ENCODE measurements at places on chromosomes 16 and 17. TPM values are rescaled to one million over a fixed set of nuclear protein-coding genes. Genes with fewer than 3 reads are reported as not detected.

The NHERF1 gene
- total RNA-seq = 56.6 TPM

The TBC1D3E gene
- total RNA-seq = not detected

The FAM83G gene
- 11.4 TPM for total RNA-seq

The ACLY gene
- total RNA-seq = 59.0 TPM

The COX6A2 gene
- not detected for total RNA-seq

The ABCC6 gene
- total RNA-seq = 45.1 TPM

The PFAS gene
- 33.0 TPM for total RNA-seq

The CHST4 gene
- 21.8 TPM for total RNA-seq

The LRRC37B gene
- 23.4 TPM for total RNA-seq

The KRT40 gene
- 1.6 TPM for total RNA-seq

The IRF8 gene
- total RNA-seq = 6.2 TPM

- no peaks in the 10 kb centered on the region for H3K36me3 ChIP-seq
- H3K27ac ChIP-seq = no peak overlapping the region
- H3K27me3 ChIP-seq = no peaks in the 10 kb centered on the region
- DNase-seq = no peak
These were observed 142.9 kb upstream of the NUDT7 start for GRCh38 chr16:77579351-77579891.

DNA sequence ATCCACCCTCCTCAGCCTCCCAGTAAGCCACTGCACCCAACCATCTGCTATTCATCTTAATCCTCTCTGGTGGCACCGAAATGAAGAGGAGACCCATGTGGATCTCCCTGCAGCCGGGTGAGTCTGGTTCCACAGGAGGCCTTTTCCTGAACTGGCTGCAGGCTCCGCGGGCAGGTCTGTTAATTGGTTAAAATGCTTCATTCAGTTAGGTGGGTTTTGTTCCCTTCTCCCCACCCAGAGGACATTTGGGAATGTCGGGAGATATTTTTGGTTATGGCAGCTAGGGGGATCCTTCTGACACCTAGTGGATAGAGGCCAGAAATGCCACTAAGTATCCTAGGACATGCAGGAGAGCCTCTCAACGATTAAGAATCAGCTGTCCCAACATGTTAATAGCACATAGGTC is 16.7 kb downstream of the C16orf54 start:
- H3K4me3 ChIP-seq = no peak overlapping the region
- no peak overlapping the region for H3K27ac ChIP-seq
- H3K4me1 ChIP-seq = peaks cover 31% of the 10 kb centered on the region
- no peaks in the 10 kb centered on the region for H3K27me3 ChIP-seq
- DNase-seq = no peak
- no peaks in the 10 kb centered on the region for H3K36me3 ChIP-seq

DNA sequence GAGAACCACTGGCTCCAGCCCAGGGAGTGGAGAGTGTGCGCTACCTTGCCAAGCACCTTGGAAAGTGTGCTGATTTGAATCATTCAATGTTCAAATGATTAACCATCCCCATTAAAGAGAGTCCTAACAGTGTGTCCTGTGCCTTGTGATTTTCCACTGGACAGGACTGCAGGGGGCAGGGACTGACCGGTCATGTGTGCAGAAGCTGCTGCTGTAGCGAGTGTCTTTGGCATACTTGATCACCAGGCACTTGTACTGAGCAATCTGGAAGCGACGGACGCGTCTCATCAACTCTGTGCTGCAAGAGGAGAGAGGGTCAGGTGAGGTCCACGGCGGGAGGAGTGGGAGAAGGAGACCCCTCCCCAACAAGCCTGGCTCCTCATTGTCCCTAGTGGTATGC is 2.0 kb downstream of the TK1 start:
- no peak overlapping the region for H3K4me3 ChIP-seq
- DNase-seq = peak; percentile 57
- peaks cover 77% of the 10 kb centered on the region for H3K4me1 ChIP-seq
- no peaks in the 10 kb centered on the region for H3K36me3 ChIP-seq
- no peaks in the 10 kb centered on the region for H3K27me3 ChIP-seq
- H3K27ac ChIP-seq = peak overlapping the region; percentile 89

GRCh38 chr16:17632667-17633066 is 161.9 kb upstream of the XYLT1 start:
- no peak overlapping the region for H3K27ac ChIP-seq
- H3K4me3 ChIP-seq = no peak overlapping the region
- no peaks in the 10 kb centered on the region for H3K27me3 ChIP-seq
- H3K36me3 ChIP-seq = no peaks in the 10 kb centered on the region
- no peak for DNase-seq

DNA sequence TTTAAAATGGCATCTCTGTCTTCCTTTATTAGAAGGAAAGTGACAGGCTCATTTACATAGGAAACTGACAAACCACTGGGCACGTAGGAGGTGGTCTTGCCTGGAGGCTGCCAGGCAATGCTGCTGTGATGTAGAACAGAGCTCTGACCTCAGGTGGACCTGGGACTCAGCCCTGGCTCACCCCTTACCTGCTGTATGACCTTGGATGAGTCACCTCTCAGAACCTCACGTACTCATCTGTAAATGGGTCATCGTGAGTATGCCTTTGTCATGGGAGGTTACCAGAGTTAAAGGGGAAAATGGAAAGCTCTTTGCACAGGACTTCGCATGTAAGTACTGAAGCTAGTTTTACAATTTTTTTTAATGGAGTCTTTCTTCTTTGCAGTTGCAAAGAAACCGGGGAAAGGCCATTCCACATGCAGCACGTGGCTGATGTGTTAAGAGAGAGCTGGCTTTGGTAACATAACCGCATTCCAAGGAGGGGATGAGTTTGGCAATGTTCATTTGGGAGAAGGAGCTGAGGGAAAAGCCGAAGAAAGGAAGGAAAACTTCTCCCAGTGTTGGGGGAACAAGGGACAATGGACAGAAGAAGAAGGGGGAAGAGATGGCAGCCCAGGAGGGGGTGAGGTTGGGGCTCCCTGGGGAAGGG is 37.4 kb upstream of the LONP2 start:
- H3K27ac ChIP-seq = no peak overlapping the region
- H3K27me3 ChIP-seq = no peaks in the 10 kb centered on the region
- no peaks in the 10 kb centered on the region for H3K36me3 ChIP-seq
- H3K4me3 ChIP-seq = no peak overlapping the region
- H3K4me1 ChIP-seq = peaks cover 34% of the 10 kb centered on the region

- no peaks in the 10 kb centered on the region for H3K27me3 ChIP-seq
- no peaks in the 10 kb centered on the region for H3K36me3 ChIP-seq
- no peak overlapping the region for H3K4me3 ChIP-seq
- DNase-seq = no peak
- no peaks in the 10 kb centered on the region for H3K4me1 ChIP-seq
These were observed 61.1 kb upstream of the CPHXL start for GRCh38 chr16:75787440-75787839.

- no peak overlapping the region for H3K4me3 ChIP-seq
- H3K4me1 ChIP-seq = peaks cover 7% of the 10 kb centered on the region
- no peaks in the 10 kb centered on the region for H3K36me3 ChIP-seq
- no peak overlapping the region for H3K27ac ChIP-seq
These were observed 10.6 kb upstream of the RHBDF2 start for GRCh38 chr17:76511668-76512365.

DNA sequence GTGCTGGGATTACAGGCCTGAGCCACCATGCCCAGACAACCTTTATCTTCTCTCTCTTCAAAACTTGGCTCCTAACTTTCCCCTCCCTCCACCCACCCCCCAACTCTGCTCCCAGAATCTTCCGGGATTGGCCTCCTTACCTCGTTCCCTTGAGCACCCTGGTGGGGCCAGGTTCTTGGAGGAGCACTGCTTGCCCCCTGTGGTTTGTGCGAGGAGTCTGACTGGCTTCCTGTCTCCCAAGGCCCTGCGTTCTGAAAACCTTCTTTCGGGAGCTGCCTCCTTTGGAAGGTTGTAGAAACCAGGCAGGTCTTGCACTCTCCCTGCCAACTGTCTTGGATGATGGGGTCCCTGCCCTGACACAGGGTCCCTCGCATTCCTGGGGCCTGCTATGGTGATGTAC is 19.8 kb downstream of the PLXDC1 start:
- no peaks in the 10 kb centered on the region for H3K27me3 ChIP-seq
- H3K4me3 ChIP-seq = no peak overlapping the region
- no peaks in the 10 kb centered on the region for H3K36me3 ChIP-seq
- no peak overlapping the region for H3K27ac ChIP-seq
- DNase-seq = no peak
- no peaks in the 10 kb centered on the region for H3K4me1 ChIP-seq

- H3K36me3 ChIP-seq = no peaks in the 10 kb centered on the region
- H3K4me1 ChIP-seq = peaks cover 73% of the 10 kb centered on the region
- no peaks in the 10 kb centered on the region for H3K27me3 ChIP-seq
These were observed 23.3 kb downstream of the CEP295NL start for GRCh38 chr17:78879635-78880186.

DNA sequence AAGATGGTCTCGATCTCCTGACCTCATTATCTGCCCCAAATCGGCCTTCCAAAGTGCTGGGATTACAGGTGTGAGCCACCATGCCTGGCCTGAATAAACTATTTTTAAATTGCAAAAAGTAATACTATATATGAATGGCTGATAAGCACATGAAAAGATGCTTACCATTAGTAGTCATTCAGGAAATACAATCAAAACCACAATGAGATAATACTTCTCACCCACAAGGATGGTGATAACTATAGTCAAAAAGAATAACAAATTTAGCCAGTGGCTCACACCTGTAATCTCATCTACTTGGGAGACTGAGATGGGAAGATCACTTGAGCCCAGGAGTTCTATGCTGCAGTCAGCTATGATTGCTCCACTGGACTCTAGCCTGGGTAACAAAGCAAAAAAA is 2.4 kb upstream of the TACO1 start:
- H3K27me3 ChIP-seq = no peaks in the 10 kb centered on the region
- no peak overlapping the region for H3K27ac ChIP-seq
- H3K4me1 ChIP-seq = peaks cover 19% of the 10 kb centered on the region
- no peak for DNase-seq
- no peak overlapping the region for H3K4me3 ChIP-seq
- no peaks in the 10 kb centered on the region for H3K36me3 ChIP-seq

DNA sequence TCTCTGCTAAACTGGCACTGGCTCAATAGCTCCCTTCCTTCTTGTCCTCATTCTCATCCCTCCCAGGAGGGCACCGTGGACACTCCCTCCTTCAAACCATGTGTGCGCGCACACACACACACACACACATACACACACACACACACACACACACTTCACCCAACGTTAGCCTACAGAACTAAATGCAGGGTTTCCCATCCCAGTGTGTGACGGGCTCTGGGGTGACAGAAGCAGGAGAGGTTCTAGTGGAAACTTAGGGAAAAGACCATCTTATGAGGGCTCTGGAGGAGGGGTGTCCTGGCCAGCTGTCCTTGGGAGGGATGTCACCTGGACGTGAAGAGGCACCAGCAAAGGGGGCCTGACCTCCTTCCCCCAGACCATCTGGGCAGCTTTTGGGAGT is 19.7 kb downstream of the OSBPL7 start:
- no peaks in the 10 kb centered on the region for H3K36me3 ChIP-seq
- no peaks in the 10 kb centered on the region for H3K4me1 ChIP-seq
- no peak for DNase-seq
- H3K4me3 ChIP-seq = no peak overlapping the region

GRCh38 chr17:6940186-6940649 is 55.6 kb upstream of the ALOX12 start:
- no peaks in the 10 kb centered on the region for H3K27me3 ChIP-seq
- DNase-seq = no peak
- H3K4me3 ChIP-seq = no peak overlapping the region
- peaks cover 4% of the 10 kb centered on the region for H3K4me1 ChIP-seq

DNA sequence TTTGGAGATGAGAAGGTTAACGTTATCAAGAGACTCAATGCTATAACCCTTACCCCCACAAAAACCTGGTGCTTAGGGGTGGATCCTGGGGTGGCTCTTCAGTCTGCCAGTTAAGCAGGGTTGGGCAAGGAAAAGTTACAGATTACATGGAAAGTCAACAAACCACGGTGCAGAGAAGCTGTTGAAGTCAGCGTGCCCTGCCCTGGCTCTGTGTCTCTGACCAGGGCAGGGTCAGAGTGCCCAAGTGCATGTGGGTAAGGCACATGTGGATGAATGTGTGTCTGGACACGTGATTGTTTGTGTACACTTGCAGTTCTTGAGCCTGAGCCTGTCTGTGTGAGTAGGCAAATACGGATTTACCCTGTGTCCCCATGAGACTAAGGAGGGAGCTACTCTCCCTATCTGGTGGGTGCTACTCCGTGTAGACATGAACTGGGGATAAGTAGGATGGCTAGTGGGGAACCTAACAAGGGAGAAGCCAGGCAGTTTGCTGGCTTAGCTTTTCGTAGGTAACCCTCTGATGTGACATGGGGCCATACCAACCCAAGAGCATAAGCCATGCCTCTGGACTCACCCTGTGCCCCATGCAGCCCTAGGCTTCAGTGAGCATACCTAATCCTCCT is 5.5 kb downstream of the IGFBP4 start:
- H3K27ac ChIP-seq = peak overlapping the region; percentile 49
- DNase-seq = peak; percentile 75
- no peaks in the 10 kb centered on the region for H3K36me3 ChIP-seq
- H3K27me3 ChIP-seq = no peaks in the 10 kb centered on the region
- peaks cover 45% of the 10 kb centered on the region for H3K4me1 ChIP-seq

GRCh38 chr17:30345527-30346075 is 11.7 kb upstream of the TMIGD1 start:
- peak overlapping the region; percentile 76 for H3K27ac ChIP-seq
- no peaks in the 10 kb centered on the region for H3K27me3 ChIP-seq
- H3K36me3 ChIP-seq = no peaks in the 10 kb centered on the region
- DNase-seq = peak; percentile 39
- no peak overlapping the region for H3K4me3 ChIP-seq
- peaks cover 39% of the 10 kb centered on the region for H3K4me1 ChIP-seq

DNA sequence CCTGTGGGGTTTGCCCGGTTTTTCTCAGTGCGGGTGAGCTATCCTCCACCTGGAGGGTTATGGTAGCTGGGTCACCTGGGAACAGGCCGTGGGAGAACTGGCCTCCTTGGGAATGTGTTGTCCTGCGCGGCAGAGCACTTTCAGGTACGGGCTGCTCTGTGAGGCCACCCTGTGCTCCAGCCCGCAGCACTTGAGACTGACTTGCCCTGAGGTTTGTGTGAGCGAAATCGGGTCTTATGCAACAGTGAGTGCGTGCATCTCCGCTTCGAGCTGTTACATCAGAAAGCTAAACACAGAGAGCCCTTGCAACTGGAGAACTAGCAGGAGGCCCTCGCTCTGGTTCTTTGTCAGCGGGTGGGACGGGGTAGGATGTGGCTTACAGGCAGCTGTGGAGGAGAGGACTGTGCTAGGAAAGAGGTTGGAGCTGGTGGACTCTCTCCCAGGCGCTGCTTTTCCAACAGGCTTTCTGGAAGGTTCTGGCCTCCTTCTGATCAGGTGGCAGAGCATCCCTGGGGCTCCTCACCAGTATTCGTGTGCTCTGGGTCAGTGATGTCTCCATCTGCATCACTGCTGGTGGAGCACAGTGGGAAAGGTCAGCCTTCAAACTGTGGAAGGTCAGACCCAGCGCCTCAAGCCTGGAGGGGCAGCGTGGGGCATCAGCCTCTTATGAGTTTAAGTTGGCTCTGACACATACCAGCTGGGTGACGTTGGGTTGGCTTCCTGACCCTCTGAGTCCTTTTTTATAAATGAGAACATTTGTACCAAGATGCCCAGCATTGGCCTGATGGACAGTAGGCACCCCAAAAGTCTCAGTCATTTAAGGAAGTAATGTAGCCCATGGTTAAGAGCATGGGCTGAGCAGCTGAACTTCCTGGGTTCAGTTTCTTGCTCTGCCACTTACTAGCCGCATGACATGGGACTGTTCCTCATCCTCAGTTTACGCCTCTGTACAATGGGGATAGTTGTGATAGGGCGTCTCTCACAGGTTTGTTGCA is 76.3 kb downstream of the KSR1 start:
- DNase-seq = peak; percentile 75
- H3K4me1 ChIP-seq = peaks cover 90% of the 10 kb centered on the region
- peak overlapping the region; percentile 81 for H3K27ac ChIP-seq
- no peaks in the 10 kb centered on the region for H3K36me3 ChIP-seq
- H3K27me3 ChIP-seq = no peaks in the 10 kb centered on the region

Measured in body of pancreas (tissue), 4 donors.